ENCODE measurements at places on chromosomes 13 and 19. TPM values are rescaled to one million over a fixed set of nuclear protein-coding genes. Genes with fewer than 3 reads are reported as not detected.

- DNase-seq, result no peak
Measured at GRCh38 chr19:55336101-55336500, 3.6 kb upstream of the KMT5C start.

- no peak for DNase-seq
Measured at GRCh38 chr13:73440296-73440895, 381.6 kb downstream of the KLF5 start.

GRCh38 chr13:79780240-79780639, 299.3 kb downstream of the NDFIP2 start:
- DNase-seq, result no peak

Gene USHBP1
- not detected for total RNA-seq

DNA sequence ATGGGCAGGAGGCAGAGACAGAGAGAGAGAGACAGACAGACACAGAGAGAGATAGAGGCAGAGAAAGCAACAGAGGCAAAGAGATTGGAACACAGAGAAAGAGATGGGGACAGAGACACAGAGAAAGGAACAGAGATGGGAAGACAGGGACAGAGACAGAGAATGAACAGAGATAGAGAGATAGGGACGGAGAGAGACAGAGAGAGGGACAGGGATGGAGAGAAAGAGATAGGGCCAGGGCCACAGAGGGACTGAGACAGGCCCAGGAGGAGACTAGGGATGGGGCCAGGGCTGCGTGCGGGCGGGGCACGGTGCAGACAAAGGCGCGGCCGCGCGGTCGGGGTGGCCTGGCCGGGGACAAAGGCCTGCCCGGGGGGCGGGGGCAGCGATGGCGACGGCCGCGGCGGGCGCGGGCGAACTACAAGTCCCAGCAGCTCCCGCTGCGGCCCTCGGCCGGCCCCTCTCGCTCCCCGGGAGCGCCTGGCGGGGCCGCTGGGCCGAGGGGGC, at the start of gene ZNF358:
TSS of gene ZNF358 (plus strand) at position 459 of the 507 bp plus-strand sequence. CDS start 3,140 bp downstream, outside the sequence.
- DNase-seq, result peak; percentile 61

Gene ZNF507
- total RNA-seq, result 5.1 TPM

DNA sequence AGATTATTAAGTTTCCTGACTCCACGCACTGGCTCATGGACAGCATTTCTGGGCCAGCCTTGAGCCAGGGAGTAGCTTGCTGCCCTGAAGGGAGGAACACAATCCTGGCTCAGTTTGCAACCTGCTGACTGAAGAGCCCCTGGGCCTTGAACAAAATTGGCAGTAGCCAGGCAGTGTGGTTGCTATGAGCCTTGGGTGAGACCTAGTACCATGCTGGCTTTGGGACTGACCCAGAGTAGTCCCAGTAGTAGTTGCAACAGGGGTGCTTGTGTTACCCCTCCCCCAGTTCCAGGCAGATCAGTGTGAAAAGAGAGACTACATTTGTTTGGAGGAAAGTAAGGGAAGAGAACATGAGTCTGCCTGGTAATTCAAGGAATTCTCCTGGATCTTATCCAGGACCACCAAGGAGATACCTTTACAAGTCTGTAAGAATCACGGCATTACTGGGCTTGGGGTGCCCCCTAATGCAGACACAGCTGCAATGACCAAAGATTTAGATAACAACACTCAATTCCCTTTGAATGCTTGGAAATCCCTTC, 22.0 kb downstream of the ITGBL1 start:
- DNase-seq, result peak; percentile 61

DNA sequence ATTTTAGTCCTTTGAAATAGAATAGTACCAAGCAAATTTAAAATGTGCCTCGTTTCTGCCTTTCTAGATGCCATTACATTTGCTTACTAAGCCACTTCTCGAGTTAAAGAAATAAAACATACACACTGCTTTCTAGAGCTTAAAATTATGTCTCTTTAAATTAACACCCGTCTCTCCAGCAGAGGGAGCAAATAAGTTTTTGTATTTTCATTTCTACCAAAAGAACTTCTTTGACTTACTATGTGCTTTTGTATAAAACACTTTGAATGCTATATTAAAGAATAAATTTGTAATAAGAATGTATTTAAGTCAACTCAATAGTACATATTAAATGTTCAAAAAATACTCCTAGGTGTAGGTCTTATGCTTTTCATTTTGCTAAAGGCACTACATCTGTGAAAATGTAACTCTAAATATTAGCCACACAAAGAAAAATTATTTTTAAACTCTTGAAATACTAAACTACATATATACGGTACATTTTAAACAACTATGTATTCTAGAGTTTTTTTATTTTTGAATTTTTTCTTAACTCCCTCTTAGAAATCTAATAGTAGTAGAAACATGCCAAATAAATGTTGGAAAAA, 269.3 kb upstream of the MIR17HG start:
- no peak for DNase-seq

- DNase-seq, result no peak
Measured at GRCh38 chr13:96817336-96817941, 176.8 kb downstream of the OXGR1 start.

DNA sequence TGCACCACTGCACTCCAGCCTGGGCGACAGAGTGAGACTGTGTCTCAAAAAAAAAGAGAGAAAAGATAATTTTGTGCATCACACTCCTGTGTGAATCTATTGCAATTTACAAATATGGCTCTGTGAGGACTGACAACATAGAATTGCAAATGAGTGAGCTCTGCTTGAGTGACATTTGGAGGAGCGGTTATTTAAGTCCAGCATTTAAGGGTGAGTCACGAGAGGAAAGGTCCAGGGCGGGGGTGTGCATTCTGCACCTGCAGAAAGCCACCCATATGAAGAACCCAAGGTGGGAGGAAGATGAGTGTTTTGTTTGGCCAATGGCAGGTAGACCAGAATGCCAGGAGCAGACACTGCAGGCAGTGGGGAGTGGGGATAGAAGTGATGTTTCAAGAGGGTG, 58.5 kb downstream of the DGKH start:
- DNase-seq, result no peak

Gene ZNF665
- total RNA-seq, result 5.2 TPM

- peak; percentile 57 for DNase-seq
Measured at GRCh38 chr13:77026255-77026860, 601 bp downstream of the FBXL3 start.

DNA sequence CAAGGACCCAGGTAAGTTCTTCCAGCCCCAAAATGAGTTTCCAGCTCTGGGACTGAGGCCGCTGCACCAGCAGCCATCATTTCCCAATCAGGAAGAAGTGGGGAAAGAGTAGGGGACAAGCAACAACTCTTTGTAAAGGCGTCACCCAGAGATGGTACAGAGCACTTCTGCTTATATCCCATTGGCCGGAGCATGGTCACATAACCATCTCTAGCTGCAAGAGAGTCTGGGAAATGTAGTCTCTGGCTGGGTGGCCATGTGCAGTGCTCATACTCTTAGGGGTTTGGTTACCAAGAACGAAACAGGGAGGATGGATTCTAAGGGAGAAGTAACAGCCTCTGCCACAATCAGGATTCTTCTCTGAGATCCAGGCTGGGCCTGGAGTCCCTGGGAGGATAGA, 26.3 kb downstream of the CKM start:
- DNase-seq, result no peak

Gene SERP2
- total RNA-seq, result not detected

GRCh38 chr19:11692127-11692790, 46.5 kb downstream of the ZNF823 start:
- DNase-seq, result no peak
